Kidney epithelial cell (primary cell): ENCODE measurements at places on chromosomes 7 and 10.
A peak's percentile ranks its signal among the peaks of the same experiment; 100 is the strongest.

DNA sequence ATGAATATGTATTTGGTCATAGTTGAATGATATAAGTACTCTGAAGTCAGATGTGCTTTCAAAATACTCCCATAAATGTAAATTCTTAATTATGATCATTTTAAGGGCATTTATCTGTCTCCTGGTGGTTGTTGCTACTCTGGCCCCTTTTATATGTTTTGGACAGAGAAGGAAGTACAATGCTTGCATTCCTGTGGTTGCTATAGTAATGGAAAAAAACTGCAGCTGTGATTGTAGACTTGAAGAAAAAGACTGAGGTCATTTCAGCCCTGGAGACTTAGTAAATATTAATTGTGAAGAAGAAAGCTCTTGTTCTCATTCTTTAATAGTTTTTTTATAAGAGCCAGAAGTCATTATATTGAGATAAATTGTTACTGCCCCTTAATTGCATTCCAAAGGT lies 70.2 kb upstream of the FERD3L start:
- peak; percentile 34 for DNase-seq

- no peak for DNase-seq
These were observed 53.5 kb downstream of the DNAJB9 start for GRCh38 chr7:108623220-108623619.

- DNase-seq = peak; percentile 26
These were observed 37.0 kb downstream of the RBM20 start for GRCh38 chr10:110681023-110681681.

DNA sequence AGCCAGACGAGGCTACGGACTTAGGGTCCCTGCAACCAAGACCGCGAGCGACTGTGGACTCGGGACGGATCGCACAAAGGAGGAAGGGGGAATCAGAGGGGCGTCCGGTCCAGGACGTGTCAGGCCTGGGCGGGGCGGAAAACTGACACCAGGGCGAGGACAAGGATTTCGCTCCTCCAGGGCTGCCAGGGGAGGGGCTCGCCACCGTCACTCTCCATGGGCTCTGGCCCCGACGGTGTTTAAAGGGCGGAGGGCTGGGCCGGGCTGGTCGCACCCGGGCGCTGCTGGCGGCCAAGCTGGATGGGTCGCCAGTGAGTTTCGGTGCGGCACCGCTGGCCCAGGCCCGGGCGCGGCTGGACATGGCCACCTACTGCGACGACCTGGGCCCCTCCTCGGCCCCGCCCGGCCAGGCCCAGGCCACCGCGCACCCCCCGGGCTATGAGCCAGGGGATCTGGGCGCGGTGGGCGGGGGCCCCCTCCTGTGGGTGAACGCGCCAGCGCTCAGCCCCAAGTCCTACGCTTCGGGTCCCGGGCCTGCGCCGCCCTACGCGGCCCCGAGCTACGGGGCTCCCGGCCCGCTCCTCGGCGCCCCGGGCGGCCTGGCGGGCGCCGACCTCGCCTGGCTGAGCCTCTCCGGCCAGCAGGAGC lies at the start of gene FOXI2:
FOXI2 (plus strand) TSS at position 271 of the 648 bp plus-strand sequence; CDS start at position 360, 89 bp downstream.
- no peak for DNase-seq

DNA sequence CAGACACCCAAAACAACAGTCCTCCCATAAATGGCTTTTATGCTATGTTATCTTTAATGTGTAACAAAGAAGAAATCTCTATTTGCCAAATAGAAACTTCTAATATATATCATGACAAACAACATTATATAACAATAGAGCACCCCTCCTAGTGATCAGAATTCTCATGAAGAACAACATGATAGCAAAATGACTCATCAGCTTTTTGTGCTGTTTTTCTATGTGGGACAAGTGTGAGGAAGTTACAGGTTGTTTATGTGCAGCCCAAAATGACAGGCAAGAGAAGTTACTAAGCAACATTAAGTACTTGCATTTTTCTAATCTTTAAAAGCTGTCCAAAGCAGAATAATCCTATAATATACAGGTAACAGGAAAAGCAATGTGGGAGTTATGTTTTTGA lies 7.7 kb downstream of the DGKB start:
- no peak for DNase-seq

GRCh38 chr10:35074266-35074665 lies 15.9 kb downstream of the CUL2 start:
- no peak for DNase-seq

DNA sequence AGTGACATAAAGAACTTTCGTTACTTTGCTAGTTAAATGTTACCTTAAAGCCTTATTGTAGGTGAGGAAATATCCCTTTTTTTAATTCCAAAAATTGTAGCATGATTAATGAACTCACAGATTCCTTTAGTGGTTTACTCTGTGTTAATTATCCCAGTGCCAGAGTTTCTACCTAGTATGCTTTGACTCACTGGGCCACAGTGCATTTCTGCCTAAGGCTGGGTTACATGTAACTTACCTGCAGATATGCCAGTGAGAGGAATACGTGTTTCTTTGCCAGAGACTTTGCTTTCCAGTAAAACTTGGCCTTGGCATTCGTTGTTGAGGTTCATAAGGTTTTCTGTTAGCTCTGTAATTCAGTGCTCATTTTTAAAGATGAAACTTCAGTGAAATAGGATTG lies 380.8 kb upstream of the LRGUK start:
- DNase-seq = no peak

DNA sequence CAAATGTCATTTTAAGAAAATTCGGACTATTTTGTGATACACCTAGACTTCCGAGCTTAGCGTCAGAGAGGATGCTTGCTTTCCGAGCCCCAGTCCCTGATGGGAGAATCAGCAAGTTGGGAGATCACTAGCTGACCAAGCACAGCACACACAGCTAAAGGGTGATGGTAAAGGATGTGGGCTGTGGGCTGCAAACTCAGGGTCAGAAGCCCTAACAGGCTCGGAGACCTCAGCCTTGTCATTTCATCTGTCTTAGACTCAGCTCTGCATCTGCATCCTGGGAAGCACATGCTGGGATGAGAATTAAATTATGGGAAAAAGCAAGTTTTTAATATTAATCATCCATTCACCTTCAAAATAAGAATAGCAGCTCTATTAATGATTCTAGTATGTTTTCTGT lies 3.3 kb downstream of the CUBN start:
- no peak for DNase-seq

DNA sequence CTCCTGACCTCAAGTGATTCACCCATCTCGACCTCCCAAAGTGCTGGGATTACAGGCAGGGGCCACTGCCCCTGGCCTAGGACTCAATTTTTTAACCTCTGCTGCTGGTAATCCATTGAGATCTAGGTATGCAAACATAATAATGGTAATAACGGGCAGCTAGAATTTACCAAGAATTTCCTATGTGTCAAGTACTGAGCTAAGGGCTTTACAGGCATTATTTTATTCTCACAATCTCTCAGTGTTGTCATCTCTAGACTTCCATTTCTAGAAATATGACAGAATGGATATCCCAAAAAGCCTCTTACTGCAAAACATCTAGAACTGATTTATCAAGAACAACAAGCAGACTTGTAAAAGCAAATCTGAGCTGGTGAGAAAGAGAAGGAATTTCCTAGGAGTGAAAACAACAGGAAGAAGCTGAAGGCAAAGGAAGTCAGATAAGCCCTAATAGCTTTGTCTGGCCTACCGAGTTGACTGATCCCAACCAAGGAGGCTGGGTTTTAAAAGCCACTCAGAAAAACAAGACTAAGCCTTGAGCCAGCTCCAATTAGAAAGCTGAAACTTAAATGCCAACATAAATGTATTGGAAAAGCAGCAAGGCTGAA lies 70.6 kb downstream of the CCDC71L start:
- no peak for DNase-seq

DNA sequence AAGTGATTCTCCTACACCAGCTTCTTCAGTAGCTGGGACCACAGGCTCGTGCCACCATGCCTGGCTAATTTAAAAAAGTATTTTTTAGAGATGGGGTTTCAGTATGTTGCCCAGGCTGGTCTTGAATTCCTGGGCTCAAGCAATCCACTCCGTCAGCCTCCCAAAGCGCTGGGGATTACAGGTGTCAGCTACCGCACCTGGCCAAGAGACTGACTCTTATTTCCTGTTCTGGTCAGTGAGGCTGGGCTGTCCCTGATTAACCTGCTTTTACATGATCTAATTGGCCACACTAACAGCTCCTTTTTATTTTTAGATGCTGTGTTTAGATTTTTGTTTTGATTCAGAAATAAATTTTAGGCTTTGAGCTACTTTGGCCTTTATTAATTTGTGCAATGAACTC lies 203.9 kb downstream of the NXPH1 start:
- no peak for DNase-seq

DNA sequence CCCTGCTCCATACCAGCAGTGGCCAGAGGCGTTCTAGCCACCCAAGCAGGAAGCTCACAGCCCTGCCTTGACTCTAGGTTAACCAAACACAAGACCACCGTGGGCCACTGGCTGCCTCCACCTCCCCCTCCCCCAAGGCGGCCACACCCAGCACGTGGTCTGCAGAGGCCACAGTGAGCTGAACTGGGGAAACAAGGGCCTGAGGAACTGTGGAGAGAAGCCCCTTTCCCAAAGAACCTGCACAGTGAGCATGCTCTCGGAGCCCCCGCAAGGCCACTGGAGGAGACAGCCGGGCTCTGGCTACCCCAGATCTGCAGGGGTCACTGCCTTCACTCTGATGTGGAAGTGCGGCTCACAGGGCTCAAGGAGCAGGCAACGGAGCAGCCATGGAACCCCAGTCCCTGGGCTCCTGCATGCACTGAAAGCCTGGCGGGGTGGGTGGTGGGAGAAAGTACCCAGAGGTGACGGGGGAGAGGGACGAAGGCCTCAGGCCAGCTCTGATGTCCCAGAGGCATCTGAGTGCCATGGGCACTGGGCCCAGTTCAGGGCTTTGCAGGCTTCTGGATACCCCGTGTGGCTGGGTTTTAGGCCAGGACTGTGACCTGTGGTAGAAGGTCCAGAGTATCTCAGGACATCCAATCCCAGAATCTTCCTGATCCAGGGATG lies 189.2 kb downstream of the EBF3 start:
- DNase-seq = no peak

GRCh38 chr10:26438534-26439341 lies 597 bp downstream of the APBB1IP start:
- no peak for DNase-seq

DNA sequence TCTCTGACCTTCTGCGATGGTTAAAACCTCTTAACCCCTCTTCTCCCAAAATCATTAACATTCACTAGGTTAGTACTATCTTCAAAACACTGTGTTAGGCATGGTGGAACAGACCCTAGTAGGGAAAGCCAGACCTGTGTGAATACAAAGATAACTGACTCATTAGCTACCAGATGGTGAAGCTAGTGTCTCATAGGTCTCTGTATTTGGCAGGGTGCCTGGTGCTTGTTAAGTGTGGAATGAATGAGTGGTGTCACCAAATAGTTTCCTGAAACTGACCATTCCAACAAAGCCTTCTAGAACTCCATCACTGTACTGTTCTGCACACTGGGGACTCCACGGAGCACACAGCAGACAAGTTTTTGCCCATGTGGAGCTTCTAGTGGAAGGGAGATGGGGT lies 27.7 kb upstream of the TM9SF3 start:
- peak; percentile 78 for DNase-seq

- DNase-seq = no peak
These were observed 171.4 kb downstream of the DKK1 start for GRCh38 chr10:52485462-52485861.

GRCh38 chr7:80642871-80643270 lies 4.4 kb downstream of the CD36 start:
- no peak for DNase-seq
